ENCODE measurements at places on chromosomes 12 and 14.

DNA sequence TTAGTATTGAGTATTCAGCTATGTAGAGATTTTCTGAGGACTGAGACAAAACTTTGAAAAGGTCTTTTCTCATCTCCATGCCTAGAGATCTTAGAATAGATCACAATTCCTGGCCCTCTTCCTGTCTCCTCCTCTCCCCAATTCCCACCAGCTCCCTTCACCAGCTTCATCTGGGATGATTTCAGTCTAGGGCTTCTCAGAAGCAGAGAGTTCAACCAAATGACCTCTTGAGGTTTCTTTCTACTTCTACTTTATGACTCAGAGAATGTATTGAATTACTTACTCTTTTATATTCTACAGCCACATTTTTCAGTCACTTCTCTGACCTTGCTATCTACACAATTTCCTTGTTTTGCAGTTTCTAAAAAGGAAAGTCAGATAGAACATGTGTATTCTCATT is 19.4 kb upstream of the SNX6 start:
- DNase-seq = no peak

DNA sequence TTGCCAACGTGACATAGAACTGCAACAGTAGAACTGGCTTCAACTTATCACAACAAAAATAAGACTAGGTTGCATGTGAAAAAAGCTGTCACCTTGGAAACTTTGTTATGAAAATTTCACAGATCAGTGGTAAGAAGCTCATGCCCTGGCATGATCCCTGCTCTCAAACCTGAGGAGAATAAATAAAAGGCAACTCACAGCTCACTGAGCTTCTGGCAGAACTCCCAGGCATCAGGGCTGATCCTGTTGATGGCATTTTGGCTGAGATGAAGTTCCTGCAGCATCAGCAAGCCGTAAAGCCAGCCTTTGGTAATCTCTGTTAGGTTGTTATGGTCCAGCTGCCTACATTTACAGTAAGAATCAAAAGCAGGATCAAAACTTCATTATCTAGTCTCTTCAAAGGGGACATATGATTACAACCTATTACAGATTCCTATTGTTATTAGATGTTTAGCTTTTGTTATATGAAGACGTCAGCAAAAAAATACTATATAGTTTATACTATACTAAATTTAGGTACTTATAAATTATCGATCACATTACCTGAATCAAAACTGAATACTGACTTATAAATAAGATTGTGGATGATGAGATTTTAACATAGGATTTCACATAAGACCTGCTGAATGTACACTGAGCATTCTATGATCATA is 32.0 kb downstream of the LRIG3 start:
- DNase-seq = no peak

- DNase-seq = no peak
These were observed 39.7 kb downstream of the SLC8A3 start for GRCh38 chr14:70148911-70149595.

DNA sequence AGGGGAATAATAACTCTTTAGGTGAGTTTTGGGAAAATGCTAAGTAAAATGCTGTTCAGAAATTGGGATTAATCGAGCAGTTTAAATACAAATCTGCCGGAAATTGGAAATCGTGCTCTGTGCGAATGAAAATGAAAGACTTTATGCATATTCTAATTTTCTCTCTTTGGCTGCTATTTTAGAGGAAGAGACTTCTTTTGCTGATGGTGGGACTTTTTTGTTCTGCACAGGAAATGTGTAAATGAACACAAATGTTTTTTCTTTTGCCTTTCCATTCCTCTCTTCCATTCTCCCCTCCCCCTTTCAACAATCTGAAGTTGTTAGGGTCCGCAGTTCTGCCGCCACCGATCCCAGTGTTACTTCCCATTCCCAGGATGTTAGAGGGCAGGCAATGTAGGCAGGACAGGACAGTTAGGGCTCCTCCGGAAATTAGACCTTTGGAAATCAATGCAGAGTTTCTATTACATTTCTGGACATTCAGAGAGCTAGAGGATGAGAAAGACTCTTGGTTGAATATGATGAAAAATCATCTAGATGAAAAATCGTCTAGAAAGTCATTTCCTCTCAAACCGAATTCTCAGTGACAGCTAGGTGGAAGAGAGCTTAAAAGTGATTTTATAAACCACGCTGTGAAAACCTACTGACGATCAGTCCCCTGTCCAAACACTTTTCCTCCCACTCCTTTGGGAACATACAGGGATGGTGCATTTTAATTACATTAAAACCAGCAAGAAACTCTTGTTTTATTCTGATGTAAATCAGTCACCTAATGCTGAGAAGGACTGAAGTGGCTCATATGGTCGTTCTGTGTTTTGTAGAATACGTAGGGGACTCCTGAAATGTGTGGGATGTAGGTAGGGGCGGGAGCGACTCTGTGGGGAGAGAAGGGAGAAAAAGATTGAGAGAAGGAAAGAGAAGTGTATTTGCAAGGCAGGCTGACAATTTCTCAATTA is 17.8 kb downstream of the FOXG1 start:
- DNase-seq = no peak

Measured in T-helper 1 cell (primary cell).